ENCODE measurements at places on chromosomes 5 and 9. TPM values are rescaled to one million over a fixed set of nuclear protein-coding genes. Genes with fewer than 3 reads are reported as not detected.

HTR1A gene
- total RNA-seq: not detected

TAF11L5 gene
- total RNA-seq: not detected

ANKDD1B gene
- 0.63 TPM for total RNA-seq

RABGAP1 gene
- total RNA-seq: 27.4 TPM

ARHGEF39 gene
- 1.2 TPM for total RNA-seq

DNA sequence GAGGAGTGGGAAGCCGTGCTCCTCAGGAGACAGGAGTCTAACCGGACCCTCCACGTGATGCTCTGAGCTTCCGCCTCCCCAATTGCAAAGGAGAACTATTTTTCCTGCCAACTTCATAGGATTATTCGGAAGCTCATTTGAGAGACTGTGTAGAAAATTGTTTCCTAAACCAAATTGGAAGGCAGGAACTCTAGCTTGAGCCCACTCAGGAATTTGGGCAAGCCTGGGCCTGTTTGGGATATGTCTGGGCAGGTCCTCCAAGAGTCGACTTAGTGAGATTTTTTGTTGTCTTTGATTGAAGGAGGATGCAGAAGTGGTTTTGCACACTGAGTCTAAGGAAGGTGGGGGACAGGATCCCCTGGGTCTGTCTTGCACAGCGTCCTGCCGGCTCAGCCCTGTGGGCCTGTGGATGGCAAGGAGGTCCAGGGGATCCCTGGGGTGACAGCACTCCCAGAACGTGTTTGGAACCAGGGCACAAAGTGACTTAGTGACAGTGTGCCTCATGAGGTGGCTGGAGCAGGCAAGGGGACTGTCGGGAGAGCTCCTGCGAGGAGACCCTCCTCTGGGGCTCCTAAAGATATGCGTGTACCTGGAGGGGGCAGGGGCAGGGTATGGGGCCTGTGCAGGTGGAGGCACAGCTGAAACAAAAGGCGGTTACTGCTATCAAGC, 283.3 kb downstream of the NSG2 start:
- DNase-seq: no peak

All from kidney epithelial cell (primary cell).